ENCODE measurements at places on chromosomes 16 and 17. TPM values are rescaled to one million over a fixed set of nuclear protein-coding genes. Genes with fewer than 3 reads are reported as not detected.

GRCh38 chr17:65270499-65271253, 133.5 kb downstream of the RGS9 start:
- no peak for DNase-seq

GRCh38 chr17:65730711-65731169, 169.3 kb upstream of the AXIN2 start:
- DNase-seq: no peak

DNA sequence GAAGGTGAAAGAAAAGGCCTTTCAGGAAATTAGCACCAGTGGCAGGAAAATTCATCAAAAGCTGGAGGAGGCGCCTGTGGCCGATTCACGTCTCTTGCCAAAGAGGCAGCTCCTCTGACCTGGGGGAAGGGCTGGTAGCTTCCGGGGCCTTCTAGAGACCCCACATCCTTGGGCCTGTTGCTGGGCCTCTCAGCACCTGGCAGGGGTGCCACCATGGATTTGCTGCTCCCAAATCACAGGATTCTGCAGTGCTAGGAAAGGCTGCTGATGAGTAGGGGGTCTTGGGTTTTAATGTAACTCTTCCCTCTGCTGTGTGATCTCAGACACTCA, 11.6 kb upstream of the CBFB start:
- DNase-seq: no peak

DNA sequence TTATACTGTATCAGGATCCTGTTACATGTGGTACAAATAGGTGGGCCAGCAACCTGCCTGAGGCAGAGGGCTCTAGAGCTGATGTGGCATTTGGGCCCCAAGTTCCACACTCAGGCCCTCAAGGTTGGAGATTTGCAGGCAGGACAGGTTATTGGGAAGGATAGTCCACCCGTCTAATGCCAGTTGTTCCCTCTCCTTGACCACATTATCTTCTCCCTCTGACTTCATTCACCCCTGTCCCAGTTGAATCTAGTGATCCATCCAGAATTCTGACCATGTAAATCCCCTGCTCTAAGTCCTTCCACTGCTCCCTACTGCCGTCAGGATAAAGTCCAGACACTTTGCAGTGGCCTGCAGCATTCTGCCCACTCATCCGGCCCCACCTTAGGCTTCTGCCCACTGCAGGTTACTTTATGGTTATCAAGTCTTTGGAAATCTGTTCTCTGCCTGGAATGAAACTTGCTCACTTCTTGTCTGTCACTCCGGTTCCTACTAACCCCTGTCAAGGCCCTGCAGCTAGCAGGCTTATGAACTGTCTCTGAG, 1.9 kb upstream of the NFATC3 start:
- no peak for DNase-seq

DNA sequence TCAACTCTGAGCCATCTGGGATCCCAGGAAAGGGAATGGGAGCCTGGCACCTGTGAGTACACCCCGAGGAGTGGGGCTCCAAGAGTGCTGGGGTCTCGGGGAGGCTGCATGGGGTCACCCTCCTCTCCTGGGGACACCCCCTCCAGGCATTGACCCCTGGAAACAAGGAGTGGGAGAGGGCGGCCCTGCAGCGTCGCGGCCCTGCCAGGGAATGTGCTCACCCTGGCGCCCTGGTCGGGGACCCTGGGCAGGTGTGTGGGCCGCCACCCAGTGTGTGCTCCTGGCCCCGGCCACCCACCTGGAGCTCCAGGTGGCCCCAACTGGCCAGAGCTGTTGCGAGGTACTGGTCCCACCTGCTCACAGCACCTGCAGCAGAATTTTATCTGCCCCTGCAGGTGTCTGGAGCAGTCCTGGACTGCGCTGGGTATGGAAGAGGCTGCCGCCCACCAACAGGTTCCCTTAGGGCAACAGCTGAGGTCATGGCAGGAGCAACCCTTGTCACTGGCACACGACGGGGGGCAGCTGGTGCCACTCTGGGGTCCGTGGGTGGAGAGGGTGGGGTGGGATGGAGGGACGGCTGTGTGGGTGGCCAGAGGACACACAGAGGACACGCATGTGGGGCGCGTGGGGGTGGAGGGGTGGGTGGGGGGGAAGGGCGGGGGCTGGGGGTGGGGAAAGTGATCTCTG, 5.4 kb upstream of the PABPN1L start:
- no peak for DNase-seq

DNA sequence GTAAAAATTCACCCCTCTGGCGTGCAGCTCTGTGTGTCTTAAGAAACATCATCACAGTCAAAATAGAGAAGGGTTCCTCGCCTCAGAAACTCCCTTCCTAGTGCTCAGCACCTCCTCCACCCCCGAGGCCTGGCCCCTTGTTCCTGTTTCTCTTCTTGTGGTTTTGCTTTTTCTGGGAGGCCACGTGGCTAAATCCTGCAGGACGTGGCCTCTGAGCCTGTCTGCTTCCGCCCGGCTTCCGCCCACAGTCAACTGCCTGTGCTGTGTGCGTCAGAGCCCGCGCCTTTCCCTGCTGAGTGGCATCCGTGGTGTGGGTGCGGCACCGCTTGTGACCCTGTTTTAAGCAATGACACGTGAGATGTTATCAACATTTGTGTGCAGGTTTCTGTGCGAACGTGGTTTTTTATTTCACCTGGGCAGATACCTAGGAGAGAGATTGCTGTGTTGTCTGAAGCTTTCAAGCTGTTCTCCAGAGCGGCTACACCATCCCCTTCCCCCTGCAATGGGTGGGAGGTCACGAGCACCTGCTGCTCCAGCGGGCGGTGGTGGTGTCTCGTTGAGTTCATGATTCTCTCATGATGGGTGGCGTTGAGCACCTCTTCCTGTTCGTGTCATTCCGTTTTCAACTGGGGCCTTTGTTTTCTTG, 21.7 kb downstream of the ACSF3 start:
- DNase-seq: peak; percentile 69

DNA sequence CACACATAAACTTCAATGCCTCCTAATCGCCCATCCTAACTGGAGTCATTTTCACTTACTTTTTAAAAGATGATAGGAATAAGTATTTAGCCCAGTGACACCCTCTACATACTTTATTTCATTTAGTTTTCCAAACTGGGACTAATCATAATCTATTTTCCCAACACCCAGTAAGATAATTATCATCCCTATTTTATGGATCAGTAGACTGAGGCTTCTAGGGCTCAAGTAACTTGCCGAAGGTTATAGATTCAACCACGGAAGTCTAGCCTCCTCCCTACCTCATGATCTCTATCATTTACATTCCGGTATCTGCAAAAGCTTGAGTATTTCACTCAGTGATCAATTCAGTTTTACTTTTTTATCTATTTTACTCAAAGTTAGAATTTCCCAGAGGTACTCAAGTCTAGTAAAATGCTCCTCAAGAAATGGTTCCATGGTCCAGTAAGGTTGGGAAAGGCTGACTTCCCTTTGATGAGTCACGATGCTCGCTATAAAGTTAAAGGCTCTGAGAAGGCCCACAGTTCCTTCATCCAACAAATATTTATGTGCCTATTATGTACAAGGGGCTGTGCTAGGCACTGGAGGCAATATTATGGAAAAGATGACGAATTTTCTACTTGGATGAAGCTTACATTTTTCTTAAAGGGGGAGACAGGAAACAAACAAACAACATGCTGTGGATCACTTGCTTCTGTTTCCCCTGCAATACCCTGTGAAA, 75.1 kb downstream of the TOX3 start:
- no peak for DNase-seq

DNA sequence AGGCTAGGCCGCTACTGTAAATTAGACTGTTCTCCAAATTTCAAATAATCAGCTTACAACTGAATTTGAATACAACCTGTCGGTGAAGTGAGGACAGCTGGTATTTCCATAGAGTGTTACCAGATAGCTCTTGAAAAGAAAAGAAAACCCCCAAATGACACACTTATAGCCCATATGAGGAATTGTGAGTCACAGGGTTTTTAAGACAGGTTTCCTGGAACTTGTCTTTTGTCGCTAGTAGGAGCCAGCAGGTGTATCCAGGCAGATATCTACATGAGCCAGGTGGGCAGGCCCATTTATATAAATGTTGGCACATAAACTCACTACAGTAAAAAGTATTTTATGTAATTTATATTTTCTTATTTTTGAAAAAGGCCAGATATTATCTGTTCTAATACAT, 24.0 kb downstream of the TNRC6A start:
- no peak for DNase-seq

DNA sequence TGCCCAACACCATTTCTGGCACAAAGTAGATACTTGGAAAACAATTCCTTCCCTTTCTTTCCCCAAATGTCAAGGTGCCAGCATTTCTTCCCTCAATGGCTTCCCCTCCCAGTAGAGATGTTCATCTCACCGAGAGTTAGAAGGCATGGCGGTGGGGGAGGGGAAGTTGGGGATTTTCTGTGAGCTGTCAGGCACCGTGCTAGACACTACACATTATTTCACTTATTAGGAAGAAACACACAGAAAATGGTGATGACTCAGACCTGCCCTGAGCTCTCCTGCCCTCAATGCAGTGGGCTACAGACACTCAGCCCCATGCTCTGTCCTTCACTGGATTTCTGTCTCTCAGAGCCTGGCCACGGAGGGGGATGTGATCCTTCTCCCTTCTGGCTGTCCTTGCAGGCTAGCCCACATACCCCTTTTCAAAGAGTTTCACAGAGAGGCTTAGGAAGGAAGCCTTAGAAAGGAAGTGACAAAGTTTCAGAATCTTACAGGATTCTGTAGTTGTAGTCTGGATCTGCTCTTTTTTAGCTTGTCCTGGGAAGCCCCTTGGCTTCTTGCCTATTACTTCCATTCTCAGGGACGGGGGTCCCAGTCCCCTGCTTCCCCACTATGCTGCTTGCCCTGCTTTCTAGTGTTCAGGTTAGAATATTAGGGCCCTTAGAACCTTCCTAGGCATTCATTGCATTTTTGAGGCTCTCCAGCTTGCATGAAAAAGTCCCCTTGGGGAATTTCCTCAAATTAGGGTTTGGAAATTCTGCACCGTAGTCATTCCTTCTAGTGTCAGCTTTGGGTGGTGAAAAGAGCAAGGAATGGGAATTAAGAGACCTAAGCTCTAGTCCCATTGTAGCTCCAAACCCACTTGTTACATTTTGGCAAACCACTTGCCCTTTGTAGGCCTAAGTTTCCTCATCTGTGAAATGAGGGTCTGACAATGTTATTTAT, 12.2 kb upstream of the CCL5 start:
- DNase-seq: no peak

GRCh38 chr17:39867084-39867879, 720 bp upstream of the ZPBP2 start:
- no peak for DNase-seq

Gene KRT33B
- total RNA-seq: 0.21 TPM

Gene SCNN1G
- not detected for total RNA-seq

GRCh38 chr16:84438971-84439696, 65.3 kb downstream of the MEAK7 start:
- DNase-seq: no peak

GRCh38 chr17:6548034-6548433, 8.3 kb downstream of the PITPNM3 start:
- no peak for DNase-seq

GRCh38 chr17:49501496-49501895, 6.4 kb downstream of the NGFR start:
- no peak for DNase-seq

Gene CRYM
- not detected for total RNA-seq

- no peak for DNase-seq
Measured at GRCh38 chr17:4189280-4189679, 46.3 kb downstream of the CYB5D2 start.

Gene SLC5A11
- total RNA-seq: not detected

DNA sequence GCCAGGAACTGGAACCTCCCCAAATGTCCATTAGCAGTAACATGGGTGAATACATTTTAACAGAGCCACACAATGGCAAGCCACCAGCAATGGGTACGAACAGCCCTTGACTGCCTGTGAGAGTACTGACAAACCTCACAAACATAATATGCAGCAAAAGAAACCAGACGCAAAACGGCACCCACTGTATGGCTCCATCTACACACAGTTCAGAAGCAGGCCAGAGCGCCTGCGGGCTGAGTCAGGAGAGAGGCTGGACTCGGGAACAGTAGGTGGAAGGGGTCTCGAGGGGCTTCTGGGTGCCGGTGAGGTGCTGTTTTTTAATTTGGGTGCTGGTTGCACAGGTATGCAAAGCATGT, 77.4 kb upstream of the TOB1 start:
- DNase-seq: no peak

DNA sequence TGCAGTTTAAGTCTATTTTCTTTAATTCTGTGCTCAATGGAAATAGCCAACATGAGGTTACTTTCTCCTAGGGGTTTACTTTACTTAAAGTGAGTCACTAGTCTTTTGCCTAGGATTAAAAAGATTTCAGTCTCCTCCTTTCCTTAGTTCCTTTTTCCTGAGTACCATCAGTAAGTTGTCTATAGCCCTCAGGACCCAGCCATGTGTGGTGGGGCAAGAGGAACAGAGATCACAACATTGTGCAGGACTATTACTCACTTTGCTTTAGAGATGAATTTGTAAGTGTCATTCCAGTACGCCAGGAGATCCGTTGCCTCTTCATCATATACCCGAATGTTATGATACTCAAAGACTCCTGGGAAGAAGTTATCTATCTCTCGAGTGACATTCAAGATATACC, 27.7 kb upstream of the CORO6 start:
- no peak for DNase-seq

Gene TMEM101
- total RNA-seq: 78.7 TPM

- DNase-seq: no peak
Measured at GRCh38 chr16:27285676-27286196, 17.2 kb upstream of the NSMCE1 start.

Gene SHISA9
- 0.03 TPM for total RNA-seq

- no peak for DNase-seq
Measured at GRCh38 chr17:31314782-31315100, 887 bp upstream of the EVI2B start.

GRCh38 chr16:50925758-50926357, 184.0 kb downstream of the CYLD start:
- no peak for DNase-seq

DNA sequence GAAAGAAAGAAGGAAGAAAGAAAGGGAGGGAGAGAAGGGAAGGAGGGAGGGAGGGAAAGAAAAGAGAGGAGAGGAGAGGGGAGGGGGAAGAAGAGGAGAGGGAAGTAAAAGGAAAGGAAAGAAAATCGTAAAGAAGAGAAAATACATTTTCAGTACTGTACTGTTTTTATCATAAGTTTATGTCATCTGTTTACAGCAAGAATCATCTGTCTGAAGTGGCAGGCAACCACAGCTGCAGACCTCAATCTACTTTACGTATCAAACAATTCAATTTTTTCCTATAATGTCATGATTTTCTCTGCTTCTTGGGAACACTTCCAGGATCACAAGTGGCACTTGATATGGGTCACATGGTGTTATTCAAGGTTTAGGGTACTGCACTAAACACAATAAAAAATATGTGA, 58.3 kb downstream of the USP32 start:
- DNase-seq: no peak

GRCh38 chr17:21357696-21358656, 18.2 kb upstream of the KCNJ12 start:
- no peak for DNase-seq

Gene CLEC18C
- not detected for total RNA-seq

GRCh38 chr17:61809816-61810392, 53.4 kb downstream of the BRIP1 start:
- DNase-seq: no peak

Gene CDH3
- total RNA-seq: 4.9 TPM

Gene EVPLL
- total RNA-seq: not detected
